ENCODE measurements at places on chromosomes 5 and 9.

- DNase-seq = peak; percentile 28
Observed at GRCh38 chr9:100352201-100352726, 478 bp downstream of the TEX10 start.

- peak; percentile 92 for DNase-seq
Observed at GRCh38 chr9:83477571-83477970, 60.6 kb downstream of the FRMD3 start.

DNA sequence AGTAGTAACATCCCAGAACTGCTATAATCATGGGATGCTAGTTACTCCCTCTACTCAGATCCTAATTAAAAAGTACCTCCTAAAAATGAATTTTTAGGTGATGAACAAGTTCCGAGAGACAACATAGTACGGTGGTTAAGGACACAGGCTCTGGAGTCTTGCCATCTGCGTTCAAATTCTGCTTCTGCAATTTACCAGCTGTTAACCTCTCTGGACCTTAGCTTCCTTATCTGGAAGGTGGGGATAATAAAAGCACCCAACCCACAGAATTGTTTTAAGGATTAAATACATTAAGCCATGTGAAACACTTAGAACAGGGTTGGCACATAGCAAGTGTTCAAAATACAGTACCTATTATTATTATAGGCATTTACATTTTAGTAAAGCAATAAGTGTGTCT is 77.5 kb upstream of the XPA start:
- DNase-seq = no peak

- no peak for DNase-seq
Observed at GRCh38 chr9:137012694-137013570, 15.1 kb downstream of the ABCA2 start.

DNA sequence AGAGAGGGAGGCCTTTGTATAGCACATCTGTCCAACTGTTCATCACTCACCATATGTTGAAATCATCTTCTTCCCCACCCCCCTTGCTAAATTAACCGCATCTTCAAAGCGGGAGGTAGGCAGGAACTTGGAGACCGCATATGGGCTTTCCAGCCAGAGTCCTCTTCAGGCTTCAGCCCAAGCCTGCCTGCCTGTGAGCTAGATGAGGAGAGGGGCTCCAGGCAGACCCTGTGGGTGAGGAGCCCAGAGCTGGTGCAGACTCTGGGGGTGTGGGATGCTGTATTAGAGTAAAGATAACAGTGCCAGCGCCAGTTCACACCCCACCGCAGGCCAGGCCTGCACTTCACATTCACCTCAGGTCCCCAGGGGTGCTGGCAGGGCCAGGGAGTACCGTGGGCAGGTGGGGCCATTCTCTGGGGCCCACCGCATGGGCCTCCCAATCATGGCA is 16.2 kb downstream of the PRRC2B start:
- no peak for DNase-seq

GRCh38 chr5:177005619-177006264 is 837 bp downstream of the UIMC1 start:
- DNase-seq = peak; percentile 77

GRCh38 chr5:73619606-73620333 is 6.2 kb upstream of the ARHGEF28 start:
- no peak for DNase-seq

GRCh38 chr9:72805238-72805637 is 147.6 kb downstream of the ALDH1A1 start:
- DNase-seq = no peak

DNA sequence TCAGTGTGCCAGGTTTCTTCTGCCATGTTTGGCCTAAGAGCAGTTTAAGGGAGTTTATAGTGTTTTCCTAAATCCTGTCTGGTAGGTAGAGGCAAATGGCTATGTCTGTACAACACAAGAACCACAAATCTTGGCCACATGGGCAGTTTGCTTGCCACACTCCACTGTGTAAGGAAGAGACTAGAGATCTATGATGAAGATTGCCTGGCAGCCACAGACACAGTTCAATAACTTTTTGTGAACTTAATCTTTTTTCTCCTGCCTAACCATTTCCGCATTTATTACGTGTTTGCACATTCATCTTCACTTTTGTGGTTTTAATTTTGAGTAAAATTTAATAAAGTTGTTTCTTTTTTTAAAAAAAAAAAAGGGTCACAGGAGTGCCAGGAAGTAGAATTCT is 5.8 kb downstream of the MFAP3 start:
- DNase-seq = no peak

- DNase-seq = peak; percentile 72
Observed at GRCh38 chr5:134524272-134524825, 1.1 kb upstream of the JADE2 start.
